ENCODE measurements at places on chromosomes 12 and 14. TPM values are rescaled to one million over a fixed set of nuclear protein-coding genes. Genes with fewer than 3 reads are reported as not detected.

DNA sequence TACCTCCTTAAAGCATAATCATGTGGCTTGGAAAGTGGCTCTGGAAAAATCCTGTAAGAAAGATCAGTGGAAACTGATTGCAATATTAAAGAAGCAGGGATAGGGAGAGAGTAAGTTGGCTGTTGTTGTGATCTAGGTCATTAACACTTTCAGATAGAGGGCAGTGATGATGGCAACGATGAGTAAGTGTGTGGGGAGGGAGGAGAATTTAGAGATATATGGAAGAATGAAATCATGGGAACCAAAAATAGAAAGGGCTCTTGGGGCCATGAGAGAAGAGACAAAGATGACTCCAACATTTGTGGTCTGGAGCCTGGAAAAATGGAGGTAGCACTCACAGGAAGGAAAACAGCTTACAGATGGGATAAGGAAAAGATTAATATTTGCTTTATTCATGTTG lies 23.3 kb downstream of the SNRPF start:
- no peak for DNase-seq

DNA sequence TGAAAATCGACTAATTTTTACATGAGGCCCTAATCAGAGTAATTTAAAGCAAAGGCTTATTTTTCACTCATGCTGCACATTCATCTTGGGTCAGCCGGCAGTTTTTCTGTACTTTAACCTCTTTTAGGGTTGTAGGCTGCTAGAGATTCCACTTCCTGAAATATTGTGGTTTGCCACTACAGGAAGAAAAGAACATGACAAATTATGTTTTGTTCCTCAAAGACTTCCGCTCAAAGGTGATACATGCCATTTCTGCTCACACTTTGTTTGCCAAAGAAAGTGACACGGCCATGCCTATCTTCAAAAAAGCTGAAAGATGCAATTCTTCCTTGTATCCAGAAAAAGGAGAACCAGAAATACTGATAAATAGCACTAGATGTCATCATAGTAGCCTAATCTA lies 183.4 kb upstream of the PPFIA2 start:
- no peak for DNase-seq

DNA sequence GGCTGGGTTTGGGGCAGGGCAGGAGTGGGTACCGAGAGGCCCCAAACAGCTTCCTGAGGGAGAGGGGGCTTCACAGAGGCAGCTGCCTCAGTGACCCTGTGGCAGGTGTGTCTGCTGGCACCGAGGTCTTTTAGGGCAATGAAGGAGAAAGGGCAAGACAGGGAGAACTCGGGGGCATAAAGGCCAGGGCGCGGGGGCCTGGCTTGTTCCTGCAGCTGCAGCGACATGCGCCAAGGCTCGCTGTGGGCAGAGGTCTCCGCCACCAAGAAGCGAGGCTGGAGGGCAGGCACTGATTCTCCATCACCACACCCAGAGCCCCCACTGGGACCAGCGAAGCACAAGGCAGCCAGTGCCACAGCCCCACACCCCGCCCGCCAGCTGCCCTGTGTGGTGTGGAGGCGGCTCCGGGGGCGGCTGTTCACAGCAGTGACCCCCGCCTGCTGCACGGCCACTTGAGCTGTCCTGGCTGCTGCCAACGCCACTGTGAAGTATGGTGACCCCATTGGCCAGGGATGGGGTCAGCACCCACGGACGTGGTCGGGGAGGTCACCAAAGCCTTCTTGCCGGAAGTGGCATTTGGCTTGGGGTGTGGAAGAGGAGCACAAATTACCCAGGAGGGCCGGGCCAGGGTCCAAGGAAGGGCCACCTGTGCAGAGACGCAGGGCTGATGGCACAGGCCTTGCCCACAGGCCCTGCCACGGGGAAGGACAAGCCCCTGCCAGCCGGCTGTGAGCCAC lies 16.4 kb downstream of the BAG5 start:
- DNase-seq, result no peak

GRCh38 chr12:53516758-53517455 lies 9.6 kb upstream of the NPFF start:
- no peak for DNase-seq

GRCh38 chr14:94650806-94651805 lies 38.9 kb downstream of the SERPINA3 start:
- peak; percentile 46 for DNase-seq

DNA sequence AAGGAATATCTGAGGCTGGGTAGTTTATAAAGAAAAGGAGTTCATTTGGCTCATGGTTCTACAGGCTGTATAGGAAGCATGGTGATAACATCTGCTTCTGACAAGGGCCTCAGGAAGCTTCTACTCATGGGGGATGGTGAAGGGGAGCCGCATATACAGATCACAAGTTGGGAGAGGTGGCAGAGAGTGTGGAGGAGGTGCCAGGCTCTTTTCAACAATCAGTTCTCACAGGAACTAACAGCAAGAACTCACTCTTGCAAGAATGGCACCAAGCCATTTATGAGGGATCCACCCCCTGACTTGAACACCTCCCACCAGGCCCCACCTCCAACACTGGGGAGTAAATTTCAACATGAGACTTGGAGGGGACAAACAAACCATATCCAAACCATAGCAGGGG lies 3.5 kb upstream of the TSPAN11 start:
- no peak for DNase-seq

DNA sequence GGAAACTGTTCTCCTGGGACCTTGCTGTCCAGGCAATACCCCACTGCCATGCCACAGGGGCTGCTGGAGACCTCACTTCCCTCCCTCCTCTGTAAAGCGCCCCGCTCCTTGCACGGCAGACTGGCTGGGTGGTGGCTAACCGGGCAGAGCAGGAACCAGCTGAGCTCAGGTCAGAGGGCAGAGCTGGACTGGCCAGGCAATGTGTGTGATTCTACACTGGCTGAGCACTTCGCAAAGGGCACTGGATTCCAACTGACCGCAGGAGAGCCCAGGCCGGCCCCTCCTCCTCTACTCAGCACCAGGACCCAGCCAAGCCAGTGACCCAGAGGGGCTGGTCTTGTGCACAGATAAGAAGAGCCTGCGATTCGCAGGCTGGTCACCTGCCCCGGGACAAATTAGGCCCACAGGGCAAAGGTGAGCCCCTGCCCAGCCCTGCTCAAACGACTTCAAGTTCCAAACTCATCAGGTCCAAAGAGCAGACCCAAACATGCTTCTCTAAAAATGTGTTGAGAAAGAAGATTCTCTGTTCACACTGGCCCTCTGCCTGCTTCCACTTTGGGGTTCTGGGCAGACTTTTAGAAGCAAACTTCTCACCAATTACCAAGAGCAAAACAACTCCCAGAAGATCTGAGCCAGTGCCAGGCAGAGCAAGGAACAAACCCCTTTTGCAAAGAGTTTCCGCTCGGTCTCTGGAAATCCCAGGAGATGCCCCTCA lies 54.9 kb upstream of the DIO3 start:
- no peak for DNase-seq

- DNase-seq, result no peak
These were observed 6.8 kb upstream of the PAX9 start for GRCh38 chr14:36654794-36655381.

- no peak for DNase-seq
These were observed 134.9 kb upstream of the IFNG-AS1 start for GRCh38 chr12:67854351-67854750.

Gene PPP1R13B
- total RNA-seq, result 45.4 TPM

Gene PLEKHA5
- total RNA-seq, result 41.7 TPM

Gene SLC7A7
- total RNA-seq, result 4.0 TPM

Gene IFNG-AS1
- 0.58 TPM for total RNA-seq

Gene PRH2
- not detected for total RNA-seq
